Stimulated activated CD8-positive, alpha-beta memory T cell treated with anti-CD3 and anti-CD28 coated beads, Interleukin-4, amount 100 ng/mL, for 48 hours (primary cell): ENCODE measurements at places on chromosomes 4 and X.

- DNase-seq: no peak
These were observed 48.3 kb downstream of the RAB33B start for GRCh38 chr4:139501927-139502899.

- DNase-seq: no peak
These were observed 5.5 kb downstream of the UVSSA start for GRCh38 chr4:1352567-1352900.

GRCh38 chr4:155450676-155451075 lies 73.9 kb upstream of the MAP9 start:
- DNase-seq: no peak

- no peak for DNase-seq
These were observed 44.4 kb downstream of the PDHA1 start for GRCh38 chrX:19388064-19388679.

GRCh38 chrX:118802857-118803256 lies 20.8 kb upstream of the ZCCHC12 start:
- no peak for DNase-seq

DNA sequence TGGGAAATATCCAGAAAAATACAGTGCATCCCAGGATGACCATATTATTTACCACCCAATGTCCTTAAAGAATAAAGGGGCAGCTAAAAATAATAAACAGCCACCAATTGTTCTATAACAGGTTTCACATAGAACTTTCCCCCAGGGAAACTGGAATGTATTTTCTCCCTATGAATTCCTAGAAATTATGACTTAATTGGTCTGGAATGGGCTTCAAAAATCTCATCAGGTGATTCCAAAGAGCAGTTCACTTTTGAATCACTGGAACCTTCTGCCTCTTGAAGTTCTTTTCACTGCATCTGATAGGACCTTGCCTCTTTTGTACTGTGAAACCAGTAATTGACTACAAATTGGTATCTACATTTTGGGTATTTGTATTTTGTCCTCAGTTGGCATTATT lies 119.3 kb downstream of the ZNF330 start:
- no peak for DNase-seq

- DNase-seq: no peak
These were observed 249.6 kb downstream of the DHRSX start for GRCh38 chrX:2251211-2251610.

DNA sequence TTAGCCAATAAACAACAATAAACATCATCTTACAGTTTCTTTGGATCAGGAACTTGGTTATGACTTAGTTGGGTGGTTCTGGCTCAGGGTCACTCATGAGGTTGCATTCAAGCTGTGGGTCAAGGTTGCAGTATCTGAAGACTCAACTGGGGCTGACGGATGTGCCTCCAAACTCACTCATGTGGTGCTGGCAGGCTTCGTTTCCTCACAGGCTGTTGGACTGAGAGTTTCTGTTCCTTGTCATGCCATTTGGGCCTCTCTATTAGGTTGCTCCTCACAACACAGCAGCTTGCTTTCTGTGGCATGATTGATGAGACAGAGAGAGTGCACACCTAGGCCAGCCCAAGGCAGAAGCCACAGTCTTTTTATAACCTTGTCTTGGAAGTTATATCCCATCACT lies 20.7 kb downstream of the FRMPD3 start:
- DNase-seq: no peak

GRCh38 chr4:43607827-43608461 lies 715.4 kb downstream of the GRXCR1 start:
- no peak for DNase-seq

- DNase-seq: no peak
These were observed 3.2 kb downstream of the DGKQ start for GRCh38 chr4:970046-970745.

DNA sequence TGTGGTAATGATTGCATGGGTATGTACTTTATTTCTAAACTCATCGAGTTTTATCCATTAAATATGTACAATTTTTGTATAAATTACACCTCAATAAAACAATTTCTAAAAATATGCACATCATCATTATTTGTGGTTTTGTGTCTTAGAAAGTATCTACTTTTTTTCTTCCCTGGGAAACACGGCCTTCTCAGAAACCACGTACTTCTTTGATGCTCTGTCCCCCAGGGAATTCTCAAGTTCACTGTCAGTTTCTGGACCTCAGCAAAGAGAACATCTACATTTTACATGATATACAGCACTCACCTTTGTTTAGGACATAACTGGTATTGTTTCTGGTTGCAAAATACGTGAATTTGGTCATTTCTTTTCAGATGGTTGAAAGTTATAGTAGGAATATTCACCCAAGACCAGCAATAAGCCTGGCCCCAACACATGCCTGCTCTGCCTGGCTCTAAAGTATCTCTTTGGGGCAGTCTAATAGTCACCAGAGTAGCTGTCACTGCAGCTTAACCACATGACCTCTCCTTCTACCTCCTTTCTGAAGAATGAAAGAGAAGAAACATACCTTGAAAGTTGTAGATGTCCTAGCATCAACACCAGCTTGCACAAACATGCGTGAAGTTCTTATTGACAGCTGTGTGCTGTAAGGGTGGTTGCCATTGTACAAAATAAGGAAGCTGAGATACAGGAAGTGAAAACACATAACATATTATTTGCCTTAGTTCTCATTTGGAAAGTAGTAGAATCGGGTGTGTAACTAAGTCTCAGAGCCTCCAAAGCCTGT lies 48.4 kb upstream of the SPANXN4 start:
- DNase-seq: no peak

- no peak for DNase-seq
These were observed 216.4 kb upstream of the GYPA start for GRCh38 chr4:144356941-144357381.

GRCh38 chrX:135112096-135112729 lies 8.1 kb downstream of the ETDB start:
- DNase-seq: peak; percentile 42

- DNase-seq: no peak
These were observed 238.4 kb upstream of the ANXA3 start for GRCh38 chr4:78312989-78313753.
